ENCODE measurements at places on chromosomes 2 and 18.

GRCh38 chr2:119435081-119435952 lies 3.7 kb downstream of the TMEM37 start:
- no peak for DNase-seq

- peak; percentile 86 for DNase-seq
These were observed 80.0 kb downstream of the EXOC6B start for GRCh38 chr2:72745679-72746368.

- DNase-seq, result no peak
These were observed 3.8 kb upstream of the TMSB10 start for GRCh38 chr2:84901593-84902120.

GRCh38 chr2:232871835-232872736 lies 2.0 kb downstream of the SNORC start:
- DNase-seq, result no peak

DNA sequence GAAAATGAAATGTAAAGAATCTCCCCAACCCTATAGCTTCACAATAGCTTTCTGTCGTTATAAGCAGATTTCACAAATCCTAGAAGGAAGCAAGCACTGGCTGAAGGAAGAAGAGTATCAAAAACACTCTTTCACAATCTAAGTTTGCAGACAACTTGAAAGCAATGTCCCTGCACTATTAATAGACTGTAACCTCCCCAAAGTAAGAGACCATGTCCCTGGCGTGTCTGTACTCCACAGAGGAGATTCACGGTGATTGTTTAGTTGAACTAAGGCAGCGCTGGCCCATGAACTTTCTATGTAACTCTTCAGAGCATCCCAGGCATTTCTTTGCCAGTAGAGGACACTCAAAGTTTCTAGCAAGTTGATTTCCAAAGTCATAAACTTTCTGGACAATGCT lies 128.0 kb upstream of the HNRNPA3 start:
- DNase-seq, result no peak

Measured in hematopoietic multipotent progenitor cell treated with erythropoietin and hydrocortisone succinate and interleukin-3 and kit ligand, for 6 days (in vitro differentiated cells).